ENCODE measurements at places on chromosomes 2 and 18.

DNA sequence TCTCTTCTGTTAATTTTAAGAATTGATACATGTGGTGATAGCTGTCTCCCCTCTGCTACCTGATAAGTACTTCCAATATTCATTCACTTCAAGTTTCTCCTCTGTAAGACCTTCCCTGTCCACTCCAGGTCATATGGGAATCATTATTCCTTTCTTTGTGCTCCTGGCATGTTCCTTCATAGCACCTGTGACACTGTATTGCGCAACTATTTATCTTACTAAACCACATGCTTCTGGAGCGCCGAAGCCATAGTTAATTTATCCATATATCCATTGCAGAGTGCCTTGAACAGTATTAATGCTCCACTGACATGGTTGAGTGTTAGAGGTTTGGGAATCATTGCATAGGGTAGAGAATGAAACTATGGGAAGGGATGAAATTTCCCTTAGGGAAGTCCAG lies 7.9 kb upstream of the PRKD3 start:
- DNase-seq, result no peak

- DNase-seq, result no peak
Measured at GRCh38 chr18:26086959-26087358, 3.5 kb downstream of the SS18 start.

GRCh38 chr2:157216286-157216965 lies 41.1 kb upstream of the GALNT5 start:
- no peak for DNase-seq

DNA sequence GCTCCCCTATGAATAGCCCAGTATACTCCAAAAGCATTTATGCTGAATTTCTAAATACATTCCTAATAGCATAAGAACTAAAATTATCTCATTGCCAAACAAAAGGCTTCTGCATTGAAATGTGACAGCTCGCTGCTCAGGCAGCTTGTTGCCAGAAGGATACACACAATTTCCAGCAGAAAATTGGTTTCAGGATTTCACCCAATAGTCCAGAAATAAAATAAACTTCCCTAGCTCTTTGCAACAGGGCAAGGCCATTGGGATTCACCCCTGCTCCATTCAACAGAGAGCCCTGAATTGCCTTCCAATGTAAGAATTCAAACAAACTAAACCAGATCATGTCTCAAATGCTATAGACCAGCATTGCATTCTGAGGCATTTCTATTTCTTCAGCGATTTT lies 70.7 kb downstream of the RBM43 start:
- DNase-seq, result no peak

DNA sequence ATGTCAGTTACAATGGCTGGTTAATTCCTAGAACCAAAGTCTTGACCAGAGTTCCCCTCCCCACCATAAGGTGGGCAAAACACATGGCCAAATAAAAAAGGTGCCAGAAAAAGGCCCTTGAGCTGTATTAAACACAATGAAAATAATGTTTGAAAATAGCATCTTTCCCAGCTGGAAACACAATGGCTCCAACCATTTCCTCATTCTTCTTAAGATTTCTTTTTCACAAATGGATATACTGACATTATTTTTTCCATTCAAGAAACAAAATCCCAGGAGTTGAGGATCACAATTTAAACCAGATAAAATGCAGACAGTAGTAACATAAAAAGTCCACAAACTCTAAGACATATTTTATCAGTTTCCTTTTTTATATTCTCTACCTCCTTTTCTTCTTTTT lies 143.8 kb downstream of the EXOC6B start:
- DNase-seq, result no peak

DNA sequence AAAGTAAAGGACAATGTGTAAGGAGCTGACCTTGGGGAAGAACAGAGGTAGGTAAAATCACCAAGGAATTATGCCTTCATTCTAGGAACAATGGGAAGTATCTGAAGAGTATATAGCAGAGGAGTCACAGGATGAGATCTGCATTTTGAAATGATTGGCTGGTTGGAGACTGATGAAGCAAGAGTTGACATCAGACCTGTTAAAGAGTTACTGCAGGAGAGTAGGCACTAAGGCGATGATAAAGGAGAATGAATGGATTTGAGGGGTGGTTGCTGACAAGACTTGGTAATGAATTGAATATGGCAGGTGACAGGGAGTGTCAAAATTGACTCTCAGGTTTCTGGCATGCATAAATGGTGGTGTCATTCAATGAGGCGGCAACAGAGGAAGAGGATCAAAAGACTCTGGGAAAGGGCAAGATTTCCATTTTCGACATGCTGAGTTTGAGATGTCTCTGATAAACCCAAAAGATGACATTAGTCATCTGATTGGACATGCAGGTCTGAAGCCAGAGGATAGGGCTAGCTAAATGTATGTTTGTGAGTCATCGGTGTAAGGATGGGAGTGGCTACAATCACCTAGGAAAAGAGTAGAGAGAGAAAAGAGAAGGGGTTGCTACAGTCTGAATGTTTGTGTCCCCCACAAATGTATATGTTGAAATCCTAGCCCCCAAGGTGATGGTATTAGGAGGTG lies 236.5 kb downstream of the DYM start:
- no peak for DNase-seq

DNA sequence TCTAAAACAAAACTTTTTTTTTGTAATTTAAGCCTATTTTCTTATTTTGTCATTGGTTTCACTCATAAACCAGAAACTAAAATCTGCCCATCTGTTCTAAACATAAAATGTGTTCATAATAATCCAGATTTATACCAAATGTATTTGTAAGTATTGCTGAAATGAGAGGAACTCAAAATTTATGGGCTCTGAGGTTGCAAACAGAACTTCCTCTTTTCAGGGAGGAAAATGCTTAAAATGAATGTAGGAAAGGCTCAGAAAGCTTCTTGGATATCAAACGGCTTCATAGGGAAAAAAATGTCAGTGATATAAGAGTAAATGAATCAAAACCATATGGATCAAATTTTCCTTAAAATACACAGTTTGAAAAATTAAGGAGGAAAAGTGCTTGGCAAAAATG lies 83.9 kb downstream of the PAX3 start:
- DNase-seq, result no peak
